ENCODE measurements at places on chromosomes 7 and 10.

GRCh38 chr7:21355406-21355874 is 72.4 kb upstream of the SP4 start:
- peak; percentile 86 for DNase-seq

- DNase-seq: peak; percentile 77
Measured at GRCh38 chr10:100562008-100562672, 26.4 kb downstream of the HIF1AN start.

- no peak for DNase-seq
Measured at GRCh38 chr10:11057994-11058393, 40.3 kb downstream of the CELF2 start.

- peak; percentile 46 for DNase-seq
Measured at GRCh38 chr10:34135515-34135914, 679.6 kb downstream of the PARD3 start.

DNA sequence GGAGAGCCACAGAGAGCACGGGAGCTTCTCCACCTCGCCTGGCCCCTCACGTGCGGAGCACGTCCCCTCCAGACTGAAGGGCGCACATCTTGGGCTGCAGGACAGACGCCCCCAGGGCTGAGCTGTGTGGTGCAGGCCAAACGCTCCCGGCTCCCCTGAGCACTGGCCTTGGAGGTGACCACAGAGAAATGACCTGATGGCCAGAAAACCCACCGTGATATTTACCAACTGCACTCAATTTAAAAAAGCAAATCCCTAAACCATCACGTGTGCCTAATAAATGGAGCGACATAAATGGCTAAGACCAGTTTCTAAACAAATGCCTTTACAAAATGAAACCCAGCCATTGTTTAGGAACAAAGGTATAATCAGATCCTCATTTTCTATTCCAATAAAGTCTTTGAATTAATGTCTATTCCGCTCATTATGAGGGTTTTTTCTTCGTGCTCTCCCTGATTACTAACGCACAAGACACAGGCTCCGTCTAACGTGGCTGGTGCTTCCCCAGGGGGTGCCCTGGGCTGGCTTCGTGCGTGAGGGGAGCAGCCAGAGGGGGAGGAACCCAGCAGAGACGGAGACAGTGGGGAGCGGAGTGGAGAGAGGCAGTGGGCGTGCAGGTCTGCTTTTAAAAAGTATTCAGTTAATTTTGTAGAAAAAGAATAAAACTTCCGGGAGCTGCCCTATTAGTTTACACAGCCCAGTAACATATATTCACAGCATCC is 190.3 kb downstream of the DNAJB6 start:
- no peak for DNase-seq

DNA sequence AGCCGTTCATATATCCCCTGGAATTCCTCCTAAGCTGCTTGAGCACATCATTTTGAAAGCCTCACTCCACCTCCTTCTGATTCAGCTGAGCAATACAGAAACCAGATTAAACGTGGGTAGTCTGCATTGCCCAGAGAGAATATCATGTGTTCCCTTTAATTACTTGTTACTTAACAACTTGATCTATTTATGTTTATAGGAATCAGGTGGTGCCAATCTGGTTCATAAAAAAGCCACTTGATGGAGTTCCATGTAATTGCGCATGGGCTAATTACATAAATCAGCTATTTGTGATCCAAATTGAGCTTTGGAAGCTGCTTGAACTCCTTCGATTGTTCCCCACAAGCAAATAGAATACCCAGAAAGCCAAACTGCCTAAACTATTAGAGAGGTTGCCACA is 114.7 kb upstream of the ADCY1 start:
- no peak for DNase-seq

GRCh38 chr7:158760936-158761335 is 56.3 kb upstream of the NCAPG2 start:
- DNase-seq: no peak

DNA sequence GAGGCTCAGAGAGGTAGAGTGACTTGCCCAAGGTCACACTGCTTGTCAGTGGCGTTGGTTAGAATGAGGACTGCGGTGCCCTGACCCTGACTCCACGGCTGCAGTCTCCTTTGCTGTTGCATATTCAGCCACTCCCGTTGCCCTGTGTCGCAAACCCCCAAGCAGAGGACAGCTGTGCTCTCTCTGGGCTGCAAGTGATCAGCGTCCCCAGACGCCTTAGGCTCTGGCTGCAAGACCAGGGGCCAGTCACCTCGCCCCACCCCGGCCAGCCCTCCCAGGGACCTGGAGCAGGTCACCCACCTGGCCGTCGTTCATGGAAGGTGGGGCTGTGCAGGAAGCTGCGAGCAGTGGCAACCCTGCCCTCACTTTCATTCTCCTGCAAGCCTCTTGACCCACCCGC is 51.7 kb upstream of the NANOS1 start:
- no peak for DNase-seq

- DNase-seq: no peak
Measured at GRCh38 chr10:90504172-90504571, 353.7 kb downstream of the HTR7 start.

- no peak for DNase-seq
Measured at GRCh38 chr10:3484306-3485056, 300.5 kb downstream of the KLF6 start.

DNA sequence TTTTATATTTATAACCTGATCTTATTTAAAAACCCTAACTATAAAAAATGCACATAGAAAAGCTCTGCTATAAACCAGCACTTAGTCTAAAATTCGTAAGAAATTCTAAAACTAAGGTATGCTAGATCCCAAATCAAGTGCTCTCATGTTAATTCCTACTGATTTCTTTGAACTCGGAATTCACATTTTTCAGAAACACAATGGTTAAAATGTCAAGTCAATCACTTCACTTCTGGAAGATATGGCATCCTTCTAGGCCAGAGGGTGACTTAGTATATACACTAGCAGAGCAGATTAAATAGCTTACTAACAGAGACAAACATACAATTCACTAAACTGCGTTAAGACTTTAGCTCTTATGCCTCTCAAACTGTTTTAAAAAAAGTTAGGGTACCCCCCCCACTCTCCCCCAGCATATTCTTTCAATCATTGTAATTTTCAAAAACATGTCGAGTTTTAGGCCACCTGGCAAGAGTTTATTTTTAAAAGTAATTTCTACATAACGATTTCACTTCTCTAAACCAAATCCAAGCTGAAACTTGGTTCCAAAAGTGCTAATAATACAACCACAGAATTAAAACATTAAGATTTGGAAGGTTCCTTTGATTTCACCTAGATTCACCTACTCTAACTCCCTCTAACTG is 129.4 kb downstream of the NRBF2 start:
- DNase-seq: no peak

DNA sequence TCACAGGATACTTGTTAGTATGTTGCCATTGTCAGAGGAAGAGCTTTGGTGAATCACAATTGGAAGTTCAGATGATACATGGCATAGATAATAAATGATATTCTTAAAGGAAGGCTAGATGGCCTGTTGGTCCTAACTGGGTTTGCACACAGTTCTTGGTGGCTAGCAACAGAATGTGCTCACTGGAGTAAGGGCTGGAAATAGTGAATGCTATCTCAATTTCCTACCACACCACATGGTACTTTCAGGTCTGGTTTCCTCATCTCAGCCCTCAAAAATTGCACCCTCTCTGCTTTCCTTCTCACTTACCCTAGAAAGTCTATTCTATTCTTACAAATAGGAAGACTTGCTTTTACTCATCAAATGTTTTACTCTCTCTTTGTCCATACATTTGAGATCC is 622.5 kb downstream of the ANKRD7 start:
- no peak for DNase-seq

GRCh38 chr10:22389856-22390589 is 44.7 kb downstream of the SPAG6 start:
- DNase-seq: no peak

DNA sequence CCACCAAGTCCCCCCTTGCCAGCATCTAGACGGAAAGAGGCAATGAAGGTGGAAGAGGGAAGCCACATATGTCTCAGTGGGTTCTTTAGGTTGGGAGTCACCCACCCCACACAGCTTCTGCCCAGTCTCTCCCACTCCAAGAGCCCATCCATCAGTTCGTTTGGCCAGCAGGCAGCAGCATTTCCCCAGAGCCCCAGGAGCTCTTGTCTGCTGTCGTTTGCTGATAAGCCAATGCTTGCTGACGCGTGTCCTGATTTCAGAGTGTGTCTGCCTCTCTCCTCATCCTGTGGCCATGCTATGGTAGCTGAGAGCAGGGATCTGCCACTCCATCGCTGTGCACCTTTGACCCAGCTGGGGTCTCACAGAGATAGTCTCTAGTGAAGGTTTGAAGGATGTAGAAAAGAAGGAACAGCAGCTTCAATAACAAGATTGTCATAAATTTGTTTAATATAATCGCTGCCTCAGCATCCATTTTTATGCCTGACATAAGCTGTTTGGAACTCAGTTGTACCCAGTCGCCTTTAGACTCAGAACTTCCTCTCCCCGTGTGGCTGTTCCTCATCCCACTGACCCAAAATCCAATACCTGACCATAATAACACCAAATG is 39.4 kb upstream of the GDF10 start:
- no peak for DNase-seq

DNA sequence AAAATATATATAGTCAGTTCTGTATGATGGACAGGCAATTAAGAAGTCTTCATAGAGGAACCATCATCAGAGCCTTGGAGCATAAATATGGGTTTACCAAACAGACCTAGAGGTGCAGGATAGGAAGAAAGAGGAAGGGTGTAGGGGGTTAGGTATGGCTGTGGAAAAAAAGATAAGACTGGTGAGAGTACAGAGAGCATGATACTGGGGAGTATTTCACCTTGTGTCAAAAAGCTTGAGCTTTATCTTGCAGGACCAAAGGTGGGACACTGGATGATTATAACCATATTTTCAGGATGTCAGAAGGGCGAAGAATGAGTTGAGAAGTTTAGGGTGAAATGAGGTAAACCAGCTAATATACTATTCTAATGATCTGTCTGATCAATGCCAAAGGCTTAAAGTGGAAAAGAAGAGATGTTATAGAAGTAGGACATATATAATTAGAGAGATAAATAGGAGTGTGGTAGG is 54.6 kb downstream of the MRPL32 start:
- no peak for DNase-seq

GRCh38 chr10:125263551-125263950 is 103.2 kb upstream of the CTBP2 start:
- DNase-seq: no peak

GRCh38 chr10:3353235-3353634 is 180.7 kb upstream of the PITRM1 start:
- DNase-seq: no peak

- no peak for DNase-seq
Measured at GRCh38 chr10:123512901-123513775, 153.0 kb upstream of the GPR26 start.

- DNase-seq: no peak
Measured at GRCh38 chr7:148014541-148014940, 576.0 kb upstream of the C7orf33 start.

GRCh38 chr10:6574664-6575176 is 5.4 kb downstream of the PRKCQ start:
- DNase-seq: no peak

DNA sequence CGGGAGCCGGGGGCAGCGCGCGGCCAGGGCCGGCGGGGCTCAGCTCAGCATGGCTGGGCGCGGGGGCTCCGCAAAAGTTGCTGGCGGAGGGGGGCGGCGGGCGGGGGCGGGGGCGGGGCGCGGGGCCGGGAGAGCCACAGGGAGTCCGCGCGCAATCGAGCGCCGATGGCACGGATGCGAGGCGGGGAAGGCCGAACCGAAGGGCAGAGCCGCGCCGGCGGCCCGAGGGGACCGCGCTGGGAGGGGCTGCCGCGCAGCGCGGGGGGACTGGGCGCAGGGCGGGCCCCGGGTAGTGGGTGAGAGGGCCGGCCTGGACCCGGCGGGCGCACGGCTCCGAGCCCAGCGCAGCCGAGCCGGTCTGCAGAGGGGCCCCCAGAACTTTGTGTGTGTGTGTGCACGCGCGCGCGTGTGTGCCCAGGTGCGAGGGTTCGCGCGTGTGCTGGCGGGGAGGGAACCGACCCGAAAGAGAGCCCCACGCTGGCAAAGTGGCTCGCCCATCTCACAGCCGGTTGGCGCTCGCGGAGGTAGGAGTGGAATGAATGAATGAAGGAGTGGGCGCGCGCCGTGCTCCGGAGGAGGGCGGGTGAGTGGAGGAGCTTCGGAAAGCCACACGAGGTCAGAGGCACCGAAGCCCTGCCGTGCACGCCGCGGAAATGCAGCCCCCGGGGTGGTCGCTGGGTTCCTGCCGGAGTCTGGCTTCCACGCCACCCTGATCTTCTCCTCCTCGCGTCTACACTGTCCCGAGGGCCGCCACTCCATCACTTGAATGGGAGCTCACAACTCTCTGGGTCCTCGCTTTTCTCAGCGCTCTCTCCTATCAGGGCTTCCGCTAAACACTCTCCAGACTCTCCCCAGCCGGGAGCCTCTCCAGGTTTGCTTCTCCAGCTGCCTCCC is at the start of gene HIPK2:
Gene HIPK2, minus strand, starts transcription at position 51 of the 894 bp plus-strand sequence. CDS start 375 bp downstream, outside the sequence.
- DNase-seq: peak; percentile 84

DNA sequence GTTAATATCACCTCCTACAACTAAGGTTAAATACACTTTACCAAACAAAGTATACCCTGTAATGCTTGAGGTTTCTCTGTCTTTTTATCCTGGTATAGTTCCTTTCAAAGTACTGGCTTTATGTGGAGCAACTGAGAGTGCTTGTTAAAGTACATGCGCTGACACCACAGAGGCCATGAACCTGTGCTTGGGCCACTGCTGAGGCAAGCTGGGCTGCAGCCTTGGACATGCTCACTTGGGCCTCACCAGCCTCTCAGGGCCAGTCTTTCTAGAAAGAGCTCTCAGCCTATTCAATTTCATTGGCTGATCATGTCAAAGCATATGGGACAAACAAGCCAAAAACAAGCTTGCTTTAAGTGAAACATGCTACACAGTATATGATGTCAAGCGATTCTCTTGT is 126.1 kb upstream of the DNAJB12 start:
- DNase-seq: no peak

DNA sequence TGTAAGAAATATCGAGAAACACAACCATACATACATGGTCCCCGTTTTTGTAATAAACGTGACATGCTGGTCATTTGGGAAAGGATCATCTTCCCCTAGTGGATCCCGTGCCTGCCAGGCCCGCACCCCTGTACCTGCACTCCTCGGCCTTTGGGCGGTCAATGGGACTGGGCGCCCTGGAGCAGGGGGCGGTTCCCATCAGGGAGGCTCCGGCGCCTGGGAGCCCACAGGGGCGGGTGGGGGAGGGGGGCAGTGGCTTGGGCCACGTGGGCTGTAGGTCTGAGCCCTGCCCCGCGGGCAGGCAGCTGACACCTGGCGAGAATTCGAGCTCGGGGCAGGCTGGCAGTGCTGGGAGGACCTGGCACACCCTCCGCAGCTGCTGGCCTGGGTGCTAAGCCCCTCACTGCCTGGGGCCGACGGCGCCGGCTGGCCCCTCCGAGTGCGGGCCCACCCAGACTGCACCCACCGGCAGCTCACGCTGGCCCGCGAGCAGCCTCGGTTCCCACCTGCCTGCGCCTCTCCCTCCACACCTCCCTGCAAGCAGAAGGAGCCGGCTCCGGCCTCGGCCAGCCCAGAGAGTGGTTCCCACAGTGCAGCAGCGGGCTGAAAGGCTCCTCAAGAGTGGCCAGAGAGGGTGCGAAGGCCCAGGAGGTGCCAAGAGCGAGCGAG is 361.6 kb upstream of the GRM3 start:
- no peak for DNase-seq

- no peak for DNase-seq
Measured at GRCh38 chr7:103569621-103570305, 123.8 kb upstream of the SLC26A5 start.

- no peak for DNase-seq
Measured at GRCh38 chr10:103748020-103748419, 107.4 kb downstream of the SH3PXD2A start.
